Effector memory CD8-positive, alpha-beta T cell (primary cell): ENCODE measurements at places on chromosomes 16 and 17.

DNA sequence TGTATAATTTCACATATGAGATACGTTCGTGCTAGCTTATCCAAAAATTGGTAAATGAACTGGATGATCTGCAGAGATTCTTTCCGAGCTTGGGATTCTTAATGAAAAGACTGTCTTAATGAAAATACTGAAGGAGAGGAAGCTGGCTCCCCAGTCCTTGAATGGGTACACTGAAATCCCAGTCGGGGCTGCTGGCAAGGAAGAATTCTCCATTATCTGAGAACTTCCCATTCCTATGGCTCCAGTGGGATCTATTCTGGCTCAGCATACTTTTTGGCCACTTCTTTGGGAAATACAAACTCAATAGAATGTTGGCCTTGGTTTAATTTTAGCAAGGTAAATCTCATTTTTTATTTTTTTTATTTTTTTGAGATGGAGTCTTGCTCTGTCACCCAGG, 23.7 kb upstream of the SLC35B1 start:
- no peaks in the 10 kb centered on the region for H3K27me3 ChIP-seq
- peak overlapping the region; percentile 79 for H3K27ac ChIP-seq
- no peak for DNase-seq
- H3K36me3 ChIP-seq: peaks cover 51% of the 10 kb centered on the region
- H3K4me3 ChIP-seq: no peak overlapping the region
- H3K4me1 ChIP-seq: peaks cover 55% of the 10 kb centered on the region

DNA sequence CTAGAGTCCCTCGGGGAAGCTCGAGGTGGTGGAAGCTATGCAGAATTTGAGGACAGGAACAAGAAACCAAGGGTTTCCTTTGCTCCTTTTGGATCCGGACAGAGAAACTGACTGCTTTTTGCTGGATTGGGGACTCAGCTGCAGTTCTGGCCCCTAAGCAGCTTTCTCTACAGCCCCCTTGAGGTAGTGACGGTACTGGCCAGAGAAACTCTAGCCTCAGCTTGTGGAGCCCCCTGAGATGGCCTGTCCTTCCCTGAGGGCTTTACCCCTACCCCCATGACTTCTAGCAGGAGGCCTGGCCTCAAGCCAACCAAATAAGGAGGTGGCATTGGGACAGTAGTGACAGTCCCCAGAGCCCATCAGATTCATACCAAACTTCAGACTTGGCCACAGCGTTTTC, 118.1 kb downstream of the IRX5 start:
- H3K4me3 ChIP-seq: no peak overlapping the region
- H3K27ac ChIP-seq: no peak overlapping the region
- H3K4me1 ChIP-seq: no peaks in the 10 kb centered on the region
- no peaks in the 10 kb centered on the region for H3K36me3 ChIP-seq
- peaks cover 7% of the 10 kb centered on the region for H3K27me3 ChIP-seq

DNA sequence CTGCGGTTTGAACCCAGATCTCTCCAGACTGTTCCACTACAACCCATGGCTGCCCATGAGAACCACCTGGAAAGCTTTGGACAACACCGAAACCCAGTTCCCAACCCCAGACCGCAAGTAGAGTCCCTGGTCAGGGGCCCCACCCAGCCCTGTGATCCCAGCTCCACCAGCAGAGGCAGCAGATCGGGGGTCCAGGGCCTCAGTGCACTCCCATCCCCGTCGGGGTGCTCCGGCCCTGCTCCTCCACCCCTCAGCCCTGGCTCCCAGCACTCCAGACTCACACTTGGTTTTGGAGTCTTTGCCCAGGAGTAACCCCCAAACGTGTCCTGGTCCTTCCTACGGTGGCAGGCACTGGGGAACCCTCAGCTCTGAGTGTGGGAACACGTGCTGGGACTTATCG, 20.7 kb upstream of the OSGIN1 start:
- no peak for DNase-seq
- H3K27ac ChIP-seq: no peak overlapping the region
- H3K36me3 ChIP-seq: peaks cover 5% of the 10 kb centered on the region

DNA sequence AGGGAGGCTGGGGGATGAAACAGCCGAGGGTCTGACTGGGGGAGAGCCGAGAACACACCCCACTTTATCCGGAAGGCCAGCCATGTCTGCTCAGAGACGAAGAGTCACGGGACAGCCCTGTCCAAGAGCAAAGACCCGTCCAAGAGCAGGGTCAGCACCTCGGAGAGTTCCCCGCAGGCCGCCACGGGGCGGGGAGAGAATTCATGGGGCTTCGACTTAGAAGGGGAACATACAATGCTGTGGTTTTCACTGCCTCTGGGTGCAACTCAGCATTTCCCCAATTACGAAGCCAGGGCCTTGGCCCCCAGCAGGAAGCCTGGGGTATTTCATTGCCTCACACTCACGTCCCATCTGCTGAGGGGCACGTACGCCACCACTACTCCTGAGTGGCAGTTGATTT, 59.3 kb downstream of the JPH3 start:
- H3K27ac ChIP-seq: no peak overlapping the region
- DNase-seq: no peak
- H3K36me3 ChIP-seq: peaks cover 3% of the 10 kb centered on the region
- no peaks in the 10 kb centered on the region for H3K27me3 ChIP-seq

DNA sequence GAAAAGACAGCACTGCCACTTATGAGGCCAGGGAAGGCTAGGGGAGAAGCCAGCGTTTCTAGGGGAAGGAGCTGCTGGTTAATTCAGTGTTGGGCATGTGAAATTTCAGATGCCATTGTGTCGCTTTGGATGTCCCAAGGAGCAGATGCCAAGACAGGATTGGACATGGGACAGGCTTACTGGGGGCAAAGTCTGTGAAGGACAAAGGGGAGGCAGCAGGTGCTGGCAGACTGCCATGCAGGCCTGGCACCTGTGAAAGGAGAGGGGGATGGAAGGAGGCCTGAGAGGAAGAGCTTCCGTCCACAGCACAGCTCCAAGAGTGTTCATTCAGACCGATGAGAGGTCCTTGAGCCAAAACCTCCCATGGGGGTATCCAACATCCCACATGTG, 255.5 kb upstream of the RPL38 start:
- no peak for DNase-seq
- H3K4me1 ChIP-seq: no peaks in the 10 kb centered on the region
- no peak overlapping the region for H3K27ac ChIP-seq

GRCh38 chr17:78940258-78940657, 15.1 kb upstream of the TIMP2 start:
- no peak for DNase-seq
- no peaks in the 10 kb centered on the region for H3K4me1 ChIP-seq
- H3K4me3 ChIP-seq: no peak overlapping the region
- H3K27ac ChIP-seq: no peak overlapping the region
- H3K36me3 ChIP-seq: no peaks in the 10 kb centered on the region

DNA sequence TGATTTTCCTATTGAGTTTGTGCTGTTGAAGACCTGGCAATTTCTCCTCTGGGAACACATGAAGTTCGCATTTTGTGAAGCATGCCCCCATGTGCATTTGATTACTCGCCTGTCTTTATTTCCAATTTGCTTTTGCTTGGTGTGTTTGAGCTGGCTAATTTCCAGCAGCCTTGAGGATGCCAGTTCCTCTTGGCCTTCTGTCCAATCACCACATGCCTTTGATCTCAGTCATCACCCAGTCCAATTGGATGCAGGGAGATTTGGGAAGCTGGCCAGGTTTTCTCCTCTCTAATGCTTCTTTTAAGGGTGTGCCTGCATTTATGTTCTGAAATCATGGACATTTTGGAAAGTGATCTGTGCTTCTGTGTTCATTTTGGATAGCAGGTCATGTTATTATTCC, 3.8 kb upstream of the TMEM100 start:
- no peak for DNase-seq
- peaks cover 74% of the 10 kb centered on the region for H3K27me3 ChIP-seq
- H3K36me3 ChIP-seq: no peaks in the 10 kb centered on the region
- no peak overlapping the region for H3K27ac ChIP-seq
- no peak overlapping the region for H3K4me3 ChIP-seq

DNA sequence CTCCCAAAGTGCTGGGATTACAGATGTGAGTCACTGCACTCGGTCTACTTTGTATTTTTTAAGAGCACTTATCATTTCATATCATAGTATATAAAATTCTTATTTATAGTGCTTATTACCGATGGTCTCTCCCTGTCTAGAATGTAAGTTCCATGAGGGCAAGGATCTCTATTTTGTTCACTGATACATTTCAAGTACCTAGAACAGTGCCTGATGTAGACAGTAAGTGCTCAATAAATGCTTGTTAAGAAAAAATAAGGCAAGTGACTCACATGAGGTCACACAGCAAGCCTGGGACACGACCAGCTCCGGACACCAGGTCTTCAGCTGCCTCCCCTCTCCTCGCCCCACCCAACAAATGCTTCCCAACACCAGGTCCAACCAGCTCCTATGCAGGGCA, 23.9 kb downstream of the TRPV3 start:
- H3K27ac ChIP-seq: no peak overlapping the region
- DNase-seq: no peak
- H3K4me3 ChIP-seq: no peak overlapping the region
- H3K36me3 ChIP-seq: peaks cover 8% of the 10 kb centered on the region
- peaks cover 6% of the 10 kb centered on the region for H3K4me1 ChIP-seq

- no peak for DNase-seq
- peaks cover 8% of the 10 kb centered on the region for H3K36me3 ChIP-seq
- H3K4me3 ChIP-seq: no peak overlapping the region
- H3K4me1 ChIP-seq: peaks cover 3% of the 10 kb centered on the region
- peaks cover 12% of the 10 kb centered on the region for H3K27me3 ChIP-seq
- H3K27ac ChIP-seq: no peak overlapping the region
Measured at GRCh38 chr16:89161763-89162713, 9.5 kb upstream of the CDH15 start.

DNA sequence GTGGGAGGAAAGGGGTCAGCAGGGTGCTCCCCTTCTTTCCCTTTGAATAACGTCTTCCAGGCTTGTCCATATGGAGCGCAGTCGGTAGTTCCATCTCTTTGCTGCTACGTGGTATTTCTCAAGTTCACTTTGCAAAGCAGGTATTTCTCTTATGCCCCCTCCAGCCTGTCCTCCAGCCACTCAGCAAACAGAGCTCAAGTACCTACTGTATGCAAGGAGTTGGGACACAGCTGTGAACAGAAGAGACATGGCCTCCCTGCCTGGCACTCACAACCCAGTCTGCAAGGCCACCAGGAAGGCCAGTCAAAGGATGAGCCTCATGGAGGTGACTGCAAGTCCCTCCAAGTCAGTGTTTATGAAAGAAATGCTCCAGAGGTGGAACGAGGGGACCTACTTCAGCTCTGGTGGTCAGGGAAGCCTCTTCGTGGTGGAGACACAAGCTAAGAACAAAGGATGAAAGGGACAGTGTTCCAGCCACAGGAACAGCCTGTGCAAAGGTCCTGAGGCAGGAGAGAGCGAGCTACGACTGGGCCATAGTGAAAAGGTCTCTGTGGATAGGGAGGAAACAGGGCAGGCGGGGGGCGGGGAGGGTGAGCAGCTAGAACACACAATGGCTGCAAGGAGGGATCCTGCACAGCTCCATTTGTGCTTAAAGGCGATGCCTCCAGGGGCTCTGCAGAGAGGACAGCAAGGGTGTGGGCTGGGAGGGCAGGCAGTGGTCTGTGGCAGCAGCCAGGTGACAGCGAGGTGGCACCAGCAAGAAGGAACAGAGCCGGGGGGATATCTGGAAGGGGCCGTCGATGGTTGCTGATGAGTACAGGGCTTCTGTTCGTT, 32.6 kb downstream of the PPL start:
- H3K36me3 ChIP-seq: no peaks in the 10 kb centered on the region
- H3K27ac ChIP-seq: no peak overlapping the region
- no peaks in the 10 kb centered on the region for H3K4me1 ChIP-seq
- no peak overlapping the region for H3K4me3 ChIP-seq
- H3K27me3 ChIP-seq: peaks cover 57% of the 10 kb centered on the region
- no peak for DNase-seq

DNA sequence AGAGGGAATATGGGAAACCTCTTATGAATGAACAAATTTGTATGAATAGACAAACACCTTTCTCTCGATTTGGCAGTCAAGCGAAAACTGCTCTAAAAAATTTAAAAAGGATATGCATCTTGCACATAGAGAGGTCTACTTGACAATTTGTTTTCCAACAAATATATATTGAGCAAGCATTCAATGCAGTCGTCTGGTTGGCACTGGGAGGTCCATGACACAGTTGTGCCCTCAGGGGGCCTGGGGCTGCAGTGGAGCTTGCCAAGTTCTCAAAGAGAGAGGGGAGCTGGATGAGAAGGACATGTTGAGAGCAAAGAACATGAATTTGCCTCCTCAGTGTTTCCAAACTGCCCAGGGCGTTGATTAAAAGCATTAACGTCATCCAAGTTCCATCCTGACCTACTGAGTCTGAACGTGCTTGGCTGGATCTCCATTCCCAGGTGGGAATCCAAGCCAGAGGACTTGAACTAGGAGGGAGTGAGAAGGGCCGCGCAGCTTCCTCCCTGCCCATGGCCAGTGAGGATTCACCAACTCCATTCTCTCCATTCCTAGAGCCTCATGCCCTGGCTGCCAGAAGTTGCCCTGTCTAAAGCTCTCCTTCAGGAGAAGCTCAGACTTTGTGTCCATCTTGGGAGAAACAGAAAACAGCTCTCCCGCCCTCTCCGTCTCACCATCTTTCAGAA, 24.5 kb downstream of the TBX2 start:
- DNase-seq: no peak
- H3K27me3 ChIP-seq: peaks cover 73% of the 10 kb centered on the region
- no peak overlapping the region for H3K4me3 ChIP-seq
- no peaks in the 10 kb centered on the region for H3K36me3 ChIP-seq
- no peaks in the 10 kb centered on the region for H3K4me1 ChIP-seq

GRCh38 chr16:17024514-17024913, 446.2 kb downstream of the XYLT1 start:
- no peak for DNase-seq
- H3K4me3 ChIP-seq: no peak overlapping the region
- H3K4me1 ChIP-seq: peaks cover 23% of the 10 kb centered on the region
- H3K36me3 ChIP-seq: peaks cover 3% of the 10 kb centered on the region
- no peaks in the 10 kb centered on the region for H3K27me3 ChIP-seq

DNA sequence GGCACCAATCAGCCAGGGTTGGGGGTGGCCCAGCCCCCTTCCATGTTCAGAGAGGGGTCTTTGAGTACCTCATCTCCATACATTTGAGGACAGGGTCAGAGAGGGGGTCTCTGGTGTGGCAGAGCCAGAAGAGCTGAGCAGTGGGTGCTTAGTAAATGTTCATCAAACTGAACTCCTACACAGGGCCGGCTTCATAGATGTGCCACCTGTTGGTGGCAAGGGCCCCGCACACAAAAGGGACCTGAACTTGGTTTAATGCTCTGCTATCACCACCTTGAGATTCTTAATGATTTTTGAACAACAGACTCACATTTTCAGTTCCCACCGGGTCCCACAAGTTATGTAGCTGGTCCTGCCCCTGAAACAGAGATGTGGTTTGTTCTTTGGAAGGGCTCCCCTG, 9.0 kb upstream of the C1QL1 start:
- H3K4me3 ChIP-seq: no peak overlapping the region
- H3K27me3 ChIP-seq: peaks cover 74% of the 10 kb centered on the region
- no peak overlapping the region for H3K27ac ChIP-seq
- peaks cover under 1% of the 10 kb centered on the region for H3K4me1 ChIP-seq
- no peaks in the 10 kb centered on the region for H3K36me3 ChIP-seq
- no peak for DNase-seq

DNA sequence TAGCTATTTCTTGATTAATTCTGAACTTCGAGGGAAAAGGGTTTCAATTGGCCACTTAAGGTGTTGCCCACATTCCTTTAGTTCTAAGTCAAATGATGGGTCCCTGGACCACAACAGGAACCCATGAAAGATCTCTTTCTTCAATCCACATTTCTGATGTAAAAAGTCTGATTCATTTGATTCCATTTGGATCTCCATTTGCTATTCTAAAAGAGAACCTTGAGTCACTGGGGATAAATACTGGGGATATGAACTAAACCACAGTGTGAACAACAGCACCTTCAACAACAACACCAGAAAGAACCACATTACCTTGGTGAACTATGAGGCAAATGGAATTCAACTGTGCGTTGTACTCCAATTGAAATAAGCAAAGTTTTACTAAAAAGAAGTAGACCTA, 108.9 kb upstream of the IRX5 start:
- no peak overlapping the region for H3K27ac ChIP-seq
- no peak overlapping the region for H3K4me3 ChIP-seq
- H3K36me3 ChIP-seq: no peaks in the 10 kb centered on the region
- peaks cover 13% of the 10 kb centered on the region for H3K27me3 ChIP-seq
- no peak for DNase-seq
- no peaks in the 10 kb centered on the region for H3K4me1 ChIP-seq
